Transverse colon (tissue), 4 donors: ENCODE measurements at places on chromosomes 2 and 18. TPM values are rescaled to one million over a fixed set of nuclear protein-coding genes. Genes with fewer than 3 reads are reported as not detected.

- DNase-seq: no peak
Measured at GRCh38 chr2:164023896-164024295, 288.1 kb upstream of the FIGN start.

- no peak for DNase-seq
Measured at GRCh38 chr18:11322716-11323115, 173.3 kb upstream of the PIEZO2 start.

DNA sequence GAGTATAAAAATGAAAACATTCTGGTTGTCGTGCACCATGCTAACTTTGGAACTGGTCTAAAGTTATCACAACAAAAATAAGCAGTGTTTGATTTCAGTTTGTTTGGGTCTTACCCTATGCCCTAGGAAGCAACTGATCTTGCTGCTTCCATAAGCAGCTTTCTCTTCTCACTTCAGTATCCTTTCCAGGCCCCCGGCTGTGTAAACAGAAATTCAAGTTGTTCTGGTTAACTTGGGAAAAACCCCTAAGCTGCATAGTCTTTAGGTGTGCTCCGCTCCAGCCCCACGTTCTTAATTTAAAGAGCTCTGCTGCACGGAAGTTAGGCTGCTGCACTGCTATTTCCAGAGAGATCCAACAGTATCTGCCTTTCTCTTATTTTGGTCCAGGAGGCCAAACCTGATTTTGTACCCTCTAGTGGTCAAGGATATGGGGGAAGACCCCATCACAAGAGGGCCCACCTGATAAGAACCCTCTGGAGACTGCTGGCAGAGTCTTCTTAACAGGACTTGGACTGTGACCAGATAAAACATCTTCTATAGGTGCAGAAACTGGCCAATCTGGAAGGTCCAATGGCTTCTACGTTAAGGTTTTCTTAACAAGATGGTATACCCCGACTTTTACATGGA lies 69.1 kb downstream of the FEZ2 start:
- DNase-seq: no peak

DNA sequence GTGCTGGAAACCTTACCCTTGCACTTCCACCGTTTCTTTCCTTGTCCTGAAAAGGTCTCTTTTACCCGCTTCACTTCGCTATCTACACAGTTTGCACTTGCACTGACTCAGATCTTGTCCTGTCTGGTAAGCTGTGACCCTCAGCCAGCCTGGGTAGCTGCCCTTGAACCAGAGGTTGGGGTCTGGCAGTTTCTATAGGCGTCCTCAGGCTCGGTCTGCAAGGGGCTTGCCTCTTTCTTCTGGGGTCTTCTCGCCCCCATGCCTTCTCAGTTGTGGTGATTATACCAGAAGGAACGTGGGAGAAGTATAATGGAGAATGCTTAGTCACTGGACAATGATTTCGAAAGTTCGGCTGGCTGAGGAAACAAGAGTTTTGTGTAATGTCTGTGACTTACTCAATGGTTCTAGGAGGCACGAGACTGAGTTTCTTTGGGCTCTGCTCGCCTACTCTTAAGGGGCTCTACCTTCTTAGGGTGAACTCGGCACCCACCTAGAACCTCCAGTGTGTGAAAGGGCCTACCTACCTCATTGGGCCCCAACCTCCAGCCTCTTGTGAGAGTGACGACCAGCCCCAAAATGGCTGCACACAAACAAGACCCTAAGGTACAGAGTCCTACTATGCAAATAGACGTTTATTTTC lies 6.9 kb upstream of the STAT1 start:
- DNase-seq: peak; percentile 24

- DNase-seq: no peak
Measured at GRCh38 chr2:130353291-130354138, 2.3 kb upstream of the PTPN18 start.

DNA sequence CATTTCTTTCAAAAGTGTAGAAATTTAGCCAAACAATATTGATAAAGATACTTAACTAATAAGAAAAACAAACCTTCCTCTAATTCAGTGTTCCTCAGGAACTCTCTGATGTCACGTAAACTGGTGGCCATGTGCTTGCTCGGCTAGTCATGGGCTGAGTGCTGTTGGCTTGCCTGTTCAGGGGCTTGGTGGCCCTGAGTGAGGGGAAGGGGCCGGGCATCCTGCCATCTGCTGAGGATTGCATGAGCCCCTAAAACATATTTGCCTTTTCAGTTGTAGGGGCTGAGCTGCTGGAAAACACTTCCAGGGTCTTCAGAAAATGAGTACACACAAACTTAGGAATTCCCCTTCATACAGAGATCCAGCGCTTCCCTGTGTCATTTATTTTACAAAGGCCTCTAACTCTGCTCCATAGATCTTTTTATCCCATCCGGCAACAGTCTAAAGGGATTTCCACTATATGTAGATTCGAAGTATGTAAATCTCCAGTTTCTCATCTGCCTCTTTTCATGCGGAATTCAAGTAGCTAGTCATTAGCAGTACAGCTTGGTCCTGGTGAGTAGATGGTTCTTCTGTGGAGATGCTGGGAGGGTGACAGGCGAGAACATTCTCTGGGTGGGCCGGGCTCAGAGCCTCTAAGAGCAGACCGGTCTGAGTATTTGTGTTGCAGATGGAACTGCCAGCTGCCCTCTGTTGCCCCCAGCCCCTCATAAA lies 20.1 kb upstream of the NFATC1 start:
- no peak for DNase-seq

DNA sequence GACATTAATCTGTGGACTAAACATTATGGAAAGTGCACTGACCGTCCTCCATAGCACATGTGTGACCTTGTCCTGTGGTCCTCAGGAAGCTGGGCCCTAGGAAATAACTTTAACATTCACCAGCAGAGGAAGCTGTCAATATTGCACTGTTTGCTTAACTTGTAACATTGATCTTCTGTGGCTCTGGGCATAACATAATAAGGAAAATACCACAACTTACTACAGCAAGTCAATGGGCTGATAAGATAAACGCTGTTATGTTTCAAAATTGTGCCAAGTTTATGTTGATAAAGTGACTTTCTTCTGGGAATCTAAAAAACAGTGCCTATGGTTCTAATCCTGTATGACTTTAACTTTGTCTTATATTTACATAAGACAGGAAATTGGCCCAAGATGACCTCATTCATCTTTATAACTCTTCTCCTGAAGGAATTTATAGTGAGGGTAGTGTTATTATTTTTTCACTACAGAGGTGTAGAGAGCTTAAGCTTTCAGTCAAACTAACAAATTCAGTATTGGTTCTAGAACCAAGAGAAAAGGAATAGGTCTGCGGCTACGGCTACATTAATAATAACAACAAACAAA lies 113.7 kb upstream of the MAP4K3 start:
- no peak for DNase-seq

GRCh38 chr2:156890529-156891148 lies 366.9 kb upstream of the GALNT5 start:
- no peak for DNase-seq

- no peak for DNase-seq
Measured at GRCh38 chr2:132875193-132875592, 205.2 kb upstream of the LYPD1 start.

DNA sequence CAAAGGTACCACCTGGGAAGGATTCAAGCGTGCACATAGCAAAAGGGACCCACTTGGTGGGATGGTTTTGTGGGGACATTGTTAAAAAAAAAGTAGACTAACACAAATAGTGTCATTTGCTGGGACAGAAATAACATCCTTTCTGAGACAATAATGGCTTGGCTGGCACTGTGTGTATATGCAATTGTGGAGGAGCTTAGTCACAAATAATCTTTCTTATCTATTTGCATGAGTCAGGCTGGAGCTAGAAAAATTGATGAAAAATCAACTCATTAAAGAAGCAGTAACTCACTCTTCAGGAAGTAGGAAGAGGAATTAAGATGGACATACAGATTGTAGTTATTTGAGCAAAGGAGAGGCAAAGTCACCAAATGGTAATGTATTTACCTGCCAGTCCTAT lies 29.5 kb upstream of the ITGB6 start:
- DNase-seq: no peak

- no peak for DNase-seq
Measured at GRCh38 chr2:149438330-149438960, 108.1 kb downstream of the LYPD6 start.

DNA sequence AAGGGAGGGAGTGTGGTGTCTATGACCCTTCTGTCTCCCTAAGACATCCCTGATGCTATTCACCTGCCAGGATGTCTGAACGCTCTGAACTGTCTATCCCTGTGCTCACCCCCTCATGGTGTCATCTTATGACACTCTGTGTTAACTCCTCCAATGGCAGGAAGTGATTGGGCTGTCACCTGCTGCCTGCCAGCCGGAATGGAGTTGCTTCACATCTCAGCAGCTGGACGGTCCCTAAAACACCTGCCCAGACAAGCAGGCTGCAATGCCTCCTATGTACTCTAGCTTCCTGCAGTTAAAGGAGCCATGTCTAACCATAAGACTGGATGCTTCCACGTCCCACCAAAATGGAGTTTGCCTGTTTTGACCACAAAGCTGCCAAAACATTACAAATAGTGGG lies 99.9 kb downstream of the CPO start:
- DNase-seq: no peak

Gene OTX1
- total RNA-seq: not detected

Gene XIRP2
- not detected for total RNA-seq

Gene ABCG5
- not detected for total RNA-seq

Gene FZD7
- total RNA-seq: 6.2 TPM

Gene TDRD15
- not detected for total RNA-seq

Gene DHX57
- 6.4 TPM for total RNA-seq
